A172 (cell line): ENCODE measurements at places on chromosomes 16 and 17. TPM values are rescaled to one million over a fixed set of nuclear protein-coding genes. Genes with fewer than 3 reads are reported as not detected.

GNAO1 gene
- total RNA-seq = not detected in 2 replicates

PPM1D gene
- total RNA-seq = 15.7 and 19.6 TPM in 2 replicates

FOXN1 gene
- total RNA-seq = 0.22 TPM in 1 of 2 replicates, not detected in the other

HSD3B7 gene
- 30.4 and 33.8 TPM in 2 replicates for total RNA-seq

AOC2 gene
- 0.10 TPM in 1 of 2 replicates, not detected in the other for total RNA-seq

GDPD1 gene
- total RNA-seq = 0.29 and 2.3 TPM in 2 replicates

CNEP1R1 gene
- total RNA-seq = 32.7 and 33.6 TPM in 2 replicates

TMED6 gene
- total RNA-seq = not detected in 2 replicates

ASGR2 gene
- total RNA-seq = not detected in 2 replicates

FOXC2 gene
- total RNA-seq = 1.3 and 2.3 TPM in 2 replicates

CEMP1 gene
- total RNA-seq = not detected in 2 replicates

CLEC18A gene
- 0.29 and 0.65 TPM in 2 replicates for total RNA-seq

MPP2 gene
- 4.8 TPM in 2 replicates for total RNA-seq

CCT6B gene
- total RNA-seq = 4.5 and 5.0 TPM in 2 replicates

SLC5A11 gene
- total RNA-seq = 0.05 TPM in 1 of 2 replicates, not detected in the other

MPV17L gene
- total RNA-seq = 0.02 TPM in 1 of 2 replicates, not detected in the other
